Tongue (tissue), 3 donors: ENCODE measurements at places on chromosomes 7 and 10.

GRCh38 chr10:43707770-43708169 lies 59.1 kb upstream of the ZNF32 start:
- DNase-seq, result no peak

DNA sequence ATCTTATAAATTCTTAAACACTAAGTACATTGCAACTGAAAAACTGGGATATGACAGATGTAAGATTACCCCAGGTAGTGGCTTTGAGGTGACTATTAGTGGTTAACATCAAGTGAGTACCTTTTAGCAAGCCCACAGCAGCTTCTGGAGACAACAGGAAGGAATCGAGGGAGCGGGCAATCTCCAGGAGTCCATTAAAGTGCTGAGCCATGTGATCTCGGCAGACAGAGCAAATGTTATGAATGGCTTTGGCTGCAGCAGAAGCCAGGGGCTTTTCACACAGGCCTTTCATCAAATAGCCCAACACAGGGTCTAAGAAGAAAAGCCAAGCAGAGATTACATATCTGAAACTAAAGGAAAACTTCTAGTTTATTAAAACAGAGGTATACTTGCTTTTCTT lies 48.9 kb downstream of the IRF5 start:
- no peak for DNase-seq

DNA sequence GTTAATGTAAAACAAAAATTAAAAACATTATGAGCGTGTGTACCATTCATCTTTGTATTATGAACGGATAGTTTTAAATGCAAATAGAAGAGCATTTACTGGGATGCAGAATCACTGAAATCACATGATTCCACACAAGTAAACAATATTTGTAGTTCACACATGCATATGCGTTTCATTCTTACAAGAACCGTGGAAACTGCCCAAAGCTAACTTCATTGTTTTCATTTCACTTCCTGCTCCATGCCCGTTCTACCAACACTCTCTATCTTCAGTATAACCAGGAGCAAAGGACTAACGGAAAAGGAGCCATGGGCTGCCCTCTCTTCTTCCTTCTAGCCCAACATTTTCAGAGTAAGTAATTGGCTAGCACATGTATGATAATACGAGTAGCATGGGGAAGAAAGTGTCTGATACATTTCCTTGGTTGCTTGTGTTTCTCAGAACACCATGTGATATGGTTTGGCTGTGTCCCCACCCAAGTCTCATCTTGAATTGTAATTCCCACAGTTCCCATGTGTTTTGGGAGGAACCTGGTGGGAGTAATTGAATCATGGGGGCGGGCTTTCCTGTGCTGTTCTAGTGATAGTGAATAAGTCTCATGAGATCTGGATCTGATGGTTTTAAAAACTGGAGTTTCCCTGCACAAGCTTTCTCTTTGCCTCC lies 38.8 kb downstream of the ZNF783 start:
- no peak for DNase-seq

DNA sequence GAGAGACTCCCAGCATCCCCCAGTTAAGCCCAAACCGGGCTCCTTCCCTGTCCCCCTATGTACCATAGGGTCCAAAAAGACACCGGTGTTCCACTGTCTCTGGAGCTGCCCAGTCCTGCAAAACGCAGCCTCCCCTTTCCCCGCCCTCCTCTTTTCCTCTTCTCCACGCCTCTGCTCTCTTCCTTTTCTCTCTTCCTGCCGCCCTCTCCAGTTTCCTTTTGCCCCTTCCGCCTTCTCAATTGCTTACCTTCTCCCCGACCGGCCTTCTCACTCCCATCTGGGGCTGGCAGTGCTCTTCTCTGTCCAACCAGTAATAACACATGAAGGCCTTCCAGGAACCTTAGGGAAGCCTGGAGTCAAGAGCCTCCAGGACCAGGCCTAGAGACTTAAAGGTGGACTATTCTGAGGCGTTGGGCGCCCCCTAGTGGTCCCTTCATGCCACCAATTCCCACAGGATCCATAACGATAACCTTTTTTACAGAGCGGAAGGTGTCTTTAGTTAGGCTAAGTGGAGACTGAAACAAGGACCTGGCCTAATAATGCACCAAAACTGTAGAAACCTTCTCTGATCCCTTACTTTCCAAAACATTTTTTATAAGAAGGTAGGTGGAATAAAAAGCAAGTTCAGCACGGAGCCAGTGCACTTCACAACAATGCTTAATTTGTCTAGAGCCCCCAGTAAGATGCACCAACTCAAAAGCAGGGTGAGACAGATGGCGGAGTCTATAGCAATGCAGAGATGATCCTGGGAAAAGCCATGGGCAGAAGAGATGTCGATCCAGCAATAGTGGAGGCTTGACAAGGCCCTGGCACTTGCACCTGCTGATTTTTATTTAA lies 27.2 kb upstream of the MSRB2 start:
- DNase-seq, result peak; percentile 89

DNA sequence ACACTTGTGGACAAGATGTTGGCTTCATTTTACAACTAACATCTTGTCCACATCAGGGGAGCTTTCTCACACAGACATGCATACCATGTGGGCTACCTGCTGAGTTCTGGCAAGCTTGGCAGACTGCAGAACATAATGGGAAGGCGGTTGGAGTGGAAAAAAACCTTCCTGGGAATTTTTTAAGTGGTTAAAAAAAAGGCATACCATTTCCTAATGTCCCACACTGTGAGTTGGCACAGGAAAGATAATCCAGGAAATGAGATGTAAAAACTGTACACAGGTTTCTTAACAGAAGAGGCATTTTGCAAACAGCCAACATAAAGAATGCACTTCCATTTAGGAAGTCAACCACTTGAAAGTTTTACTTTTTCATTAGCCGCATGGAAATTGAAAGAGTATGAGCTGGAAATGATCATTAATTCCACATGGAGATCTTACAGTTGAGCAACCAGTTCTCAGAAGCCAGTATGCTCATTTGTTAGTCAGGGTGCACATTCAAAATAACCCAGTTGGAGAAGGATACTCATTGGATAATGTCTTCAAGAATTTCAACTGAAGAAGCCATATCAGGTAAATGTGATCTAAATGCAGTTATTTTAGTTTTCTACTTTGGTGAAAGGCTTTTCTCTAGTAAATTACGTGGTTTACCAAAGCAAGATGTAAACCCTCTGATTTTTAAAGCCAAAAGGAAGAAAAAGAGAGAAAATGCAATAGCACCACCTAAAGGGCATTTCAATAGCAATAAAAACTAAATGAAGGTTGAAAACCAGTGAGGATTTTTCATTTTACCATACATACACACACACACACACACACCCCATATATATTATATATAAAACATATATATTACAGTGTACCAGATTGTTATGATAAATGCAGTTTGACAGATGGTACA lies 194.0 kb downstream of the TAX1BP1 start:
- DNase-seq, result no peak

GRCh38 chr10:115903207-115903606 lies 369.8 kb downstream of the GFRA1 start:
- DNase-seq, result no peak

DNA sequence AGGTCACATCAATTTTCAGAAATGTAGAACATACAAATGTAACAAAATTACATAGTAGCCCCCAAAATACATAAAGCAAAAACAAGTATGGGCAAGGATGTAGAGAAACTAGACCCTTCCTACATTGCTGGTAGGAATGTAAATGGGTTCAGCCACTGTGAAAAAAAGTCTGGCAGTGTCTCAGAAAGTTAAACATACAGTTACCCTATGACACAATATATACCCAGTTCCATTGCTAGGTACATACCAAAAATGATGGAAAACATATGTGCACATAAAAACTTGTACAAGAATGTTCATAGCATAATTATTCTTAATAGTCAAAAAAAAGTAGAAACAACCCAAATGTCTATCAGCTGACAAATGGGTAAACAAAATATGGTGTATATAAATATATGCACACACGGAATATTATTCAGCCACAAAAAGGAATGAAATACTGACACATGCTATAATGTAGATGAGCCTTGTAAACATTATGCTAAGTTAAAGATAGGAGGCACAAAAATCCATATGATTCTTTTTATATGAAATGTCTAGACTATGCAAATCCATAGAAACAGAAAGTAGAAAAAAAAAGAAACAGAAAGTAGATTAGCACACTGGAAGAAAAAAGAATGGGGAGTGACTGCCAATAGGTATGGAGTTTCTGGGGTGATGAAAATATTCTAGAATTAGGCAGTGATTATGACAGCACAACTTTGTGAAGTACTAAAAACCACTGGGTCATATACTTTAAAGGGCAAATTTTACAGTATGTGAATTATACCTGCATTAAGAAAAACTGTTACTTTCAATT lies 13.5 kb downstream of the HERPUD2 start:
- no peak for DNase-seq

DNA sequence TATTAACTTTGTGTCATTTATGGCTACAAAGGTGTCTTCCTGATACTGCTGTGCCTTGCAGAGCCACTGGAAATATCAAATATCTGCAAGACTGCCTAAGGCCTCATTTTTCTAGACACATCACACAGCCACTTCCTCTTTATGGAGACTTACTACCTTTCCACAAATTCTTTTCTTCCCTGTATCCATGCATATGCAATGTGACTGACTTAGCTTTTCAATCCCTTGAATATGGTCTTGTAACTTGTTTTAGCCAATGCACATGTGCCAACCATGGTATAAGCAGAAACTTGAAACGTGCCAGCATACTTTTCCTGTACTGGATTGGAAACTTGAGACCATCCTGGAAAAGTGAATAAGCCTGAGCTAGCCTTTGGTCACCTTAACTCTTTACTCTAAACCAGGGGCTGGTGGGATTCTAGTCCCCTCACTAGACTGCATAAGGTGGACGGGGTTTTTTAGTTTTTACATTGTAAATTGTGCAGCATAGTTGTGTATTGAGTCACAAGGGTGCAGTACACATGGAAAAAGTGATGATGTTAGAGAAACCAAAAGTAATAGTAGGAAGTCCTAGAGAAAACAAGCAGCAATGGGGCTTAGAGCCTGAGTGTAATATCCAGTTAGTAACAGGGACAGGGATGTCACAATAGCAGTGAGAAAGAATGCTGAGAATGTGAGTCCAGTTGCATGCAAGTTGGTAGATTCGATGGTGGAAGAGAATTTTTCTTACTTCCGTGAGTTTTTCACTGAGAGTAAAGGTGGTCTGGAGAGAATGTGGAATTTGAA lies 879.5 kb downstream of the SORCS1 start:
- no peak for DNase-seq

- DNase-seq, result peak; percentile 27
These were observed 69.4 kb downstream of the VOPP1 start for GRCh38 chr7:55502858-55503440.

GRCh38 chr7:88540012-88540411 lies 219.5 kb upstream of the ZNF804B start:
- DNase-seq, result peak; percentile 73

GRCh38 chr7:25575634-25576033 lies 347.3 kb upstream of the NPVF start:
- DNase-seq, result no peak

GRCh38 chr7:45589061-45589460 lies 14.9 kb downstream of the ADCY1 start:
- no peak for DNase-seq

DNA sequence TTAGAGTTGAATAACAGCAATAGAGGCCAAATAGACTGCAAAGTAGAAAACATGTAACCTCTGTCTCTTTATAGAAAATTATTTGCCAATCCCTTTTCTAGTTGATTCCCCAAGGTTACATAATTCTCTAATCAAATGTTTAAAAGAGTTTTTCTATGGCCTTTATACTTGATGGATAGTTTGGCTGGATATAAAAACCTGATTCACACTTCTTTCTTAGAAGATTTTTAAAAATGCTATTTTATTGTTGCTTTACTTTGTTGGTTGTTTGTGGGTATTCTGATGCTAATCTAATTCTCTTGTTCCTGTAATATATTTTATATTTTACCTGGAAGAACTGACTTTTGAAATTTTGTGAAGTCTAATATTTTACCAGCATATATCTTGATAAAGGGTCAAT lies 331.1 kb upstream of the MTPN start:
- DNase-seq, result no peak

- peak; percentile 80 for DNase-seq
These were observed 56.0 kb downstream of the TACR2 start for GRCh38 chr10:69360485-69361302.

DNA sequence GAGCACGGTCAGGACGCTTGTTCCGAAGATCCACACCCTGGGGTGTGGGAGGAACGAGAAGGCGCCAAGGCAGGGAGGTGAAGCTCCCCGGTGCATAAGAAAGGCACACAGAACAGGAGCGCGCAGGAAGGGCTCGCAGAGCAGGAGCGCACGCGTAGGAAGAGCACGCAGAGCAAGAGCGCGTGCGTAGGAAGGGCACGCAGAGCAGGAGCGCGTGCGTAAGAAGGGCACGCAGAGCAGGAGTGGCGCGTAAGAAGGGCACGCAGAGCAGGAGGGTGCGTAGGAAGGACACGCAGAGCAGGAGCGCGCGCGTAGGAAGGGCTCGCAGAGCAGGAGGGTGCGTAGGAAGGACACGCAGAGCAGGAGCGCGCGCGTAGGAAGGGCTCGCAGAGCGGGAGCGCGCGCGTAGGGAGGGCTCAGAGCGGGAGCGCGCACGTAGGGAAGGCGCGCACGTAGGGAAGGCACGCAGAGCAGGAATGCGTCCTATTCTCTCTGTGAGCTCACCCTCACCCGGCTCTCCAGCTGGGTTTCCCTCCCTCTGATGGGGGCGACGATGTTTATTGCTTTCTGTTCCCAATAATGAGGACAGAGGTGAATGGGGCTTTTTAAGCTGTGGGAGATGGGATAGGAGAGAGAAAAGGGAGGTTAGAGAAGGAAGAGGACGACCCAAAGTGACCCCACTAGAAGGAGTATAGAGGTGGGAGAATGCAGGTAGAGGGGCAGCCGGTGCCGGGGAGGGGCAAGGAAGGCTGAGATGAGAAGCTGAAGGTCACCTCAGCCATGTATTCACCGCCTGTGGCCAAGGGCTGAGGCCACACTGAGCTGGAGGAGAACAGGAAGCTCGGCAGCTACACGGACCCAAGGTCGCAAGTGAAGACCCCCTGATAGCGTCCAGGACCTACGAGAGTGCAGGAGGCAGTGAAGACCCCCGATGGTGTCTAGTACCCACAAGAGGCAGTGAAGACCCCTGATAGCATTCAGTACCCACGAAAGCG lies 423.2 kb downstream of the PTPRN2 start:
- no peak for DNase-seq

GRCh38 chr10:21020545-21020944 lies 123.4 kb upstream of the NEBL start:
- DNase-seq, result no peak

DNA sequence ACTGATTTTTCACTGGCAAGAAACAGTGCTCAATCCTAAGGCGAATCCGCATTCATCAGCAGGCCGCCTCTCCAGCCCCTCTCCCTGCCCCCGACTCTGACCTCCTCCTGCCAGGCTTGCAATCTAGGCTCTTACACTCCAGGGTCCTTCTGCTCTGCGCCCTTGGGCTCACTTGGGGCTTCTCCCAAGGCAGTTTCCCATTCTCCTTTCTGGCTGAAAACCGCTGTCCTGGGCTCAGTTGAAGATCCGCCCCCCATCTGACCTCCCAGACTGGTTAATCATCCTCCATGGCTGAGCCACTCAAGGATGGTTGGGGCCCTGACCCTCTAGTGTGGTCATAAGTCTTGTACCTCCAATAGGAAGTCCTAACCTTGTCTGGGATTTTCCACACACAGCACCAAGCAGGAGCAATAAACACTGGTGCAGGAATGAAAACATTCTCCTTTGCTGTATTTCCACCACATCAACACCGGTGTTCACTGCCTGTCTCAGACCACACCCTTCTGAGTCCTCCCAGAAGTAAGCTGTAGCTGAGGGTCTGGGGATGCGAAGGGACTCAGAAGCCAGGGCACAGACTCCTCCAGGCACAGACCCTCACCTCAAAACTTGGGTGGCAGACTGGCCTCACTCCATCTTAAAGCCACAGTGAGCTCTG lies 42.4 kb downstream of the TNS3 start:
- no peak for DNase-seq

GRCh38 chr10:118032564-118032963 lies 14.2 kb downstream of the RAB11FIP2 start:
- DNase-seq, result no peak
